ENCODE measurements at places on chromosomes 1 and 21.

DNA sequence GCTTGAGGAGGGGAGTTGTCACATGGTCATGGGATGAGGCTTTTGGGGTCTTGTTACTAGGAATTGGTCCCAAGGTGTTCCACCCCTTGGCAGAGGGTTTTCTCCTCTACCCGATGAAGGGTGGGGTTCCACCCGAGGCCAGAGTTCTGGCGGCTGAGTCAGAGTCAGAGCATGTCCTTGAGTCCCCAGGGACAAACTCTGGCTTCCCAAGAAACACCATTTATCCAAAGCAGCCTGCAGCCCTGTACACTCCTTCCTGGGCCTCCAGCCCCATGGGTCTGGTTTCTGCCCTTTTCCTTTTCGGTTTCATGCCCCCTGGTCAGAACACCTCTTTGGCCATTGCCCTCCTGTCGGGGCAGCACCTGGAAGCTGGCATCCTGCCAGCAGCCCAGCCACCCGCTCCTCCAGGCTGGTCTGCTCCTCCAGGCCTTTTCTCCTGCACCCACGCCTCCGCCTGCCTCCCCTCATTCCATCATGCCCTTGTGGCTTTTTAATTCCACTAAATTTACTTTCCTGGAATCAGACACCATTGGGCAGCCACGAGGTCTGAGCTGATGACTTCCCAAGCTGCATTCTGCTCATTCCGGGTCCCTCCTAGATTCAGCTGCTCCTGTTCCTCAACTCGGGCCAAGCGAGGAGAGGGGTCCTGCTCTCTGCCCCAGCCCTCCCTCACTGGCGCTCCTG, 301.7 kb upstream of the VAMP3 start:
- no peak for DNase-seq

DNA sequence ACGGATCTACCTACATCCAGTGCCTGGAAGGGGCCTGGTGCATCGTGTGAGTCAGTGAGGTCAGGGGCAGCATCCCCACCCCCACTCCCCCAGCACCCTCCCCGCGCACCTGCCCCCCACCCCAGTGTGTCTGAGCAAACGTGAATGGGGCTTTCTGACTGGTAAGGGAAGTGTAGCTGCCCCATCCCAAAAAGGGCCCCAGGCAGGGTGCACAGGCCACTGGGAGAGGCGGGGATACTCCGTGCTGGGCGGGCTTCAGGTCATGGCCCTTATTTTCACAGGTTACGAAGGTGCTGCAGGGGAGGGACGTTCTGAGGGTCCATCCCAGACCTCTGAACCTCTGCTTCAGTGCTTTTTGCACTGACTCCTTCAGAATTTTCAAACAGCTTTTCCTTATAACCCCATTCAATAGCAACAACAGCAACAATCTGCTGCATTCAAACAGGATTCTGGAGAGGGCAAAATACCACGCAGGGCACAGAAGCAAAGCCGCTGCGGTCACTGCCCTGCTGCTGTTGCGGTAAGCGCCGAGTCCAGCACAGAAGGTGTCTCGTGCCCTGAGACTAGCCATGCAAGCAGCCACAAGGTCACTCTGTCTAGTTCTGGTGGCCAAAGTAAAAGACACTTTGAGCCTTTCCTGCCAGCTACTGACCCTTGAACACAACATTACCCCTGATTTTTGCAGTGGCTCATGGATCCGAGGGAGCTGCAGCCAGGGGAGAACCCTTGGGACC, 10.3 kb downstream of the TTC34 start:
- DNase-seq, result no peak

DNA sequence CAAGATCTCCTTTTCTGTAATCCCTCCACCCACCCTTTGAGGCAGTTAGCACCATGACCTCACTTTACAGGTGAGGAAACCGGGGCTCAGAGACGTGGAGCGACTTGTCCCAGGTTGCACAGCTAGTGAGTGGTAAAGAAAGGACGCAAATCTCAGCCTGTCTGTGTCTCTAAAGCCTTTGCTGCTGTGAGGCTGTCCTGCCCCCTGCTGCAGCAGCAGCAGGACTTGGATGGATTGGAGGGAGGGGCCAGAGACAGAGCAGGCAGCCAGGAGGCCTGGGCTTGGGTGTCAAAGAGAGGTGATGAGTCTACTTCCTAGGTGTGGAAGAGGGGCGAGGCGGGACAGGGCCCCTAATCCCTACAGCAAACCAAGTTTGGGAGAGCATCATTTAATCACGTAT, 69.6 kb downstream of the PTPRU start:
- DNase-seq, result no peak

GRCh38 chr1:17569200-17570139, 30.0 kb downstream of the ARHGEF10L start:
- DNase-seq, result no peak

GRCh38 chr21:28867401-28867800, 125.3 kb downstream of the LTN1 start:
- no peak for DNase-seq

GRCh38 chr1:91245435-91245834, 159.2 kb downstream of the HFM1 start:
- DNase-seq, result no peak

GRCh38 chr21:39651206-39651605, 38.5 kb downstream of the B3GALT5 start:
- DNase-seq, result no peak

- DNase-seq, result no peak
These were observed at the start of gene GBP6 for GRCh38 chr1:89363638-89364536. TSS of gene GBP6 (plus strand) at chr1:89364059. CDS start at chr1:89368552, 4,493 bp downstream.

DNA sequence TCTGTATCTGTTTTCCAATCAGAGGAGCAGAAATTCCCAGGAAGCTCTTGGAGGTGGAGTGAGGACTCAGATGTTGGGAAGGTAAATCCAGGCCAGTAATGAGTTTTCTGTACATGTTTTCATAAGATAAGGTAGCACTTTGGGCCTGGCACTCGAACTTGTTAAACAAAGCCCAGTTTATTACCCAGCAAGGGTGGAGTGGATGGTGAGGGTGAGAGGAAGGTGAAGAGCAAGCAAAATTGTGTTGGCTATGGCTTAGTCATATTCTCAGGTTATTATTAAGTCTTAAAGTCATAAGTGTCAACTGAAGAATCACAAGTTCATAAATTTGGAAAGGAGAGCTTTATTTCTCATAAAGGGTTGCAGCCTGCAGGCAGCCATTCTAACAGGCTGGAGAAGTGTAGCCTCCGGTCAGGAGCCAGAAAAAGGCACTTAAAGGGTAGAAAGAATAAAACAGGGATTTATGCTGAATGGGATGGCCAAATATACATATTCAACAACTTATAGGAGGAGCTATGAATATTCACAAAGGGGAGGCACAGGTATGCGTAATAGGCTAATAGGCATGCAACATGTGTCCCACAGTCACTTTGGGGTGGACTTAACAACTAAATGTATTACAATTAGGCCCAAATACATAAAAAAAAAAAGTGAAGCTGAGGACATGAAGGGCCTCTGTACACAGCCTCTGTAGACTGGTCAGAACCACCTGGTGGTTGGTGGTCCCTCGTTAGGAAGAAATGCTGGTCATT, 523.9 kb downstream of the LMO4 start:
- no peak for DNase-seq

- no peak for DNase-seq
These were observed 214.7 kb upstream of the EDN2 start for GRCh38 chr1:41698916-41699860.

DNA sequence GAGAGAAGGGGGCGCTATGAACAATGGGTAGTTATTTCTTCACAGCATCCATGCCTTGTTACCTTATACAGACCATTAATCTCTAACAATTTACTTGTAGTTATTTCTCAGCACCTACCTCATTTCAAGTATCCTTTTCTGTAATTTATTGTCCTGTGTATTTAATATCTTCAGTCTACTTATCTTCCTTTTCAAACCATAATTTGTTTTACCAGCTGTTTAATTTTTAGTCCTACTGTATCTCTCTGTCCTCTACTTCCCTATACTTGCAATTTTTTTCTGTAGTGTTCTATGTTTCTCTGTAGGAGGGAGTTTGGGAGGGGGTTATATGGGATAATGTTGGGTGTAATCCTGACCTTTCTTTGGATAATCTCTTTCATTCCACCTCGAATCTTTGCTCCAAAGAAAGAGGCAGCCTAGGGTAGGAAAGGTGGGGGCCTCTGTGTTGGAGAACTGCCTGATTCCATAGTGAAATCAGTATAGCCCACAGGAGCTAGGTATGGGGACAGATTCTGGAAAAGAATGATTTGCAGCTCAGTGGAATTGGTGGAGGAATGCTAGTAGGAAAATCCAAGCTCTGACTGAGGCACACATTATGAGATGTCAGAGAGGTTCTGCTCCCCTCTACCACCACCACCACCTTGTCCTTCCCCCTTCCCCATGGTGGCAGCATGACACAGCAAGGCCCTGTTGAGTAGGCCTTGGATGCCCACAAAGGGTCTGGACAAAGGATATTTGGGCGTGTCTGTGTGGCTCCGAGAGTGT, 642 bp downstream of the MLLT11 start:
- no peak for DNase-seq

- no peak for DNase-seq
These were observed 18.6 kb upstream of the SLC6A9 start for GRCh38 chr1:44049839-44050238.

GRCh38 chr1:9010781-9011323, 15.4 kb downstream of the SLC2A7 start:
- DNase-seq, result no peak

GRCh38 chr1:24321697-24322469, 2.7 kb downstream of the GRHL3 start:
- peak; percentile 18 for DNase-seq

- no peak for DNase-seq
These were observed 10.3 kb downstream of the ERRFI1 start for GRCh38 chr1:8015809-8016165.

DNA sequence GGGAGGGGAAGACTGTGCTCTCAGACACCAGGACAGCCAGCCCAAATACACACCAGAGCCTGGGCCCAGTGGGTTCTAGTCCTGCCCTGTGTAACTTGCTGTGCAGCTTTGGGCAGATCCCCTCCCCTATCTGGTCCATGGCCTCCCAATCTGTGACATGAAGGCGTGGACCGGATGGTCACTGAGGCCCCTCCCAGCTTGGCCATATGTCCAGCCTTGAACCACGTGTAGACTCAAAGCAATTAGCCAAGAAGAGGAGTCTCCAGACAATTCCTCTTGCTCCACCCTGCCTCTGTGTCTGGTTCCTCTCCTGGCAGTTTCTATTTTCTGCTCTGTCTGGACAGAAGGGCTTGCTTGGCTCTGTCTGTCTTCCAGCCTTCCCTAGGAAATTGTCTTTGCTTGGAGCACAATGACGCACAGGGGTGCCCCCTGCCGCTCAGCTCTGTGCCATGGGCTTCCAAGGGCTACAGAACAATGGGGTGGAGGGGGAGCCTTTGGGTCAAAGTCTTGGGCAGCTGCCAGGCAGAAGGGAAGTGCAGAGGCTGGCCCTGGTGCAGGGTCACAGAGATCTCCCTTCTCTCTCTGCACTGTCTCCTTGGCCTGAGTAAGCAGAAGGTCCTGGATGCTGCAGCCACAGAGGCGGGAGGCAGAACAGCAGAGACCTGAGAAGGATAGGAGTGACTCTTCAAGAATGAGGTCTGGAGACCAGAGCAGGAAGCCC, 66.1 kb downstream of the TENT5C start:
- no peak for DNase-seq

DNA sequence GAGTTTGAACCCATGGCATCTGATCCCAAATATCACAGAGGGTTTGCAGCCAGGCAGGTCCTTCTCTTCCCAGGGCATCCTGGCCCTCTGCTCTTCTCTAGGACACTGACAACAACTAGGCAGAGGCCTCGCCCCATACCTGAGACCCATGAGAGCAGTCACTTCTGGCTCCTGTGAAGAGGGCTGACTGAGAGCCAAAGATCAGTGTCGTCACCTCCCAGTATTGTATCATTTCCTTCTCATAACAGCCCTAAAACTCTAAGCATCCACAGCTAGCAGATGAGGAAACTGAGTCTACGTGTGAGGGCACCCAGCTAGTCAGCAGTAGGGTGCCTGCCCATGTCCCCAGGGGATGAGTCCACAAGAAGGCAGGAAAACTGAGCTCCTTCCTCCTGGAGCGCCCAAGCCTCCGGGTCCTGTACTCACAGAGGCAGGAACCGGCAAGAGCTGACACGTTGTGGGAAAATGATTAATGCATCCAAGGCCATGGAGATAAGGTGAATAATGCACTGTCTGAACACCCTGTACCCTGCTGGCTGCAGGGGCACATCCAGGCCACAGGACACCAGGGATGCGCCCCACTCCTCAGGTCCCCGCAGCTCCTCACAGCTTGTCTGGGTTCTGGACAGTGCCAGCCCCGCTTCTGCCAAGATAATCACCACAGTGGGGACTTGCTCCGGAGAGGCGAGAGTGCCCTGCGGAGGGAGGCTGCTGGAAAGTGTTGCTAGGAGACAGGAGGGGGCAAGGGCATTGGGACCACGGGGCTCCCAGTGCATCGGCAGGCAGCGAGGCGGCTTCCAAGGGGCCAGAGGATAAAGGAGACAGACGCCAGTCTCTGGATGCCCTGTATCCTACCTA, 340.0 kb downstream of the NPHP4 start:
- DNase-seq, result no peak
